ENCODE measurements at places on chromosomes 2 and 18.

- peak; percentile 73 for ATAC-seq
These were observed 54.9 kb upstream of the MAP2 start for GRCh38 chr2:209368914-209369313.

DNA sequence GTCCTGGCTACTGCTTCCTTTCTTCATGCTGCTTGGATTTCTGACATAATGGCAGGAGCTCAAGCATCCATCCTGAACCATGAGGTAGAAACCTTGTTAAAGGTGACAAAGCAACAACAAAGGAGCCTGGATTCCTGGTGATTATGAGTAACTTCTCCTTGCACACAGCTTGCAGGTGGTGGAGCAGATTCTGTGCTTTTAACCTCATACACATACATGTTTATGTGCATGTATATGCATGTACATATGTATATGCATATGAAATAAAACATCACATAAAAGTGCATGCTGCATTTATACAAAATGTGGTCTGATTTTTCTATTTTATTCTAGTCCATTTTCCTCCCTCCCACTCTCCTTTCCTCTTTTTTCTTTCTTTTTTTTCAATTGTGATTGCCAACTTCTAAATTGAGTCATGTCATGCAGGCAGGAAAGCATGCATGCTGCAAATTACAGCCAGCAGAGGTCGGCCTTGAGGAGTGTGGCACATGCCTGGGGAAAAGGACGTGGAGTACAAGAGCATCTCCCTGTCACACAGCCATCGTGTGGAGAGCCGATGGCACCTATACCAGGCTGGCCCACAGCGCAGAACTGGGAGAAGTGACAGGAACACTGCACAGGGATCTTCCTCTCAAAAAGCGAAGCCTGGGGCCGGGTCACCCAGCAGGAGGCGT lies 17.9 kb downstream of the LCT start:
- no peak for ATAC-seq

- ATAC-seq, result no peak
These were observed 8.6 kb upstream of the ME2 start for GRCh38 chr18:50870138-50870845.

DNA sequence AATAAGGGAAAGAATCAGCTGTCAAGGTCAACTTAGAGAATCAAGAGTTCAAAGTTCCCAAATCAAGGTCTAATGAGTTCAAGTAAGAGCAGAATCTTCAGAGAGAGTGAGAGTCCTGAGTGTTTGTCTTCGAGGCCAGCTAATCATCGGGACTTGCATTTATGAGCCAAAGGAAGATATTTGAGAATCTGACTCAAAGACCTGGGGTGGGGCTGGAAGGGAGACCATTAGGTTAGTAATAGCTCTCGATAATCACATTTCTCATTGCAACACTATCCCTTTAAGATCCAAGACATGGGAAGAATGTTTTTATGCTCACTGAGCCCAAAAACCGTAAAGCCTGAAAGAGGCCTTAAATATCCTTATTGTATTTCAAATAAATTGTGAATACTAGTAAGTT lies 72.0 kb upstream of the FSHR start:
- ATAC-seq, result no peak

- ATAC-seq, result no peak
These were observed 1371.5 kb upstream of the TMEFF2 start for GRCh38 chr2:193566276-193566675.

GRCh38 chr2:149827585-149828126 lies 240.1 kb upstream of the MMADHC start:
- ATAC-seq, result no peak

GRCh38 chr2:195319112-195319460 lies 337.9 kb upstream of the SLC39A10 start:
- no peak for ATAC-seq

DNA sequence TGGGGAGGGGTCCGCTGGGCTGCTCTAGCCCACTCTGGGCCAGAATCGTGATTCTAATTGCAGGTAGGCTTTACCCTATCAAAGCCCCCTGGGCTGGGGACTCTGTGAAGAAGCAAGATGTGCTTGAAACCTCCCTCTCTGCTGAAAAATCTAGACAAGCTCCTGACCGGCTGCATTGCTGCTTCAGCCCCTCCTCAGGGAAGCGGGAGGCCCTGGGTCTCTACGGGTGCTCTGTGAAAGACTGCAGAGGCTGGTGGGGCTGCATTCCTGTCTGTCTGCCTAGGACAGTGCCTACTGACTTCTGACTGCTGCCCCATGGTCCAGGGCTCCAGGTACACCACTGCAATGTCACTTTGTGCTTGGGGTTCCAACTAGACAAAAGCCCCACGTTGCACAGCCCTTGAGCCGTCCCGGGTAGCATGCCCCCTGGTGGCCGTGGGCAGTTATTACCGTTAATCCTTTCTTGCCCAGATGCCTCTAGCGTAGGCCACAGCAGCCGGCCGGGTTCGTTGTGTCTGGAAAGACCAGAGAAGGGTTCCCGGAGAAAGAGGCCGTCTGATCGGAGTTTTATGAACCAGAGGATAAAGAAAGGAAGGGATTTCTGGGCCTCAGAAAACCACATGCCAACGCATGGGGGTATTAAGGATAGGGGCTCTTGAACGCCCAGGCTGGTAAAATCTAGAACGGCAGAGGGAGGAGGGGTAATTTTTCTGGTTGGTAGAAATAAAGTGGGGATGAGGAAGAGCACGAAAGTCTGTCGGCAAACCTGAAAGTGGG lies 15.9 kb upstream of the C1QL2 start:
- ATAC-seq, result no peak

- ATAC-seq, result no peak
These were observed 61.0 kb downstream of the TBC1D8 start for GRCh38 chr2:101089942-101090799.

DNA sequence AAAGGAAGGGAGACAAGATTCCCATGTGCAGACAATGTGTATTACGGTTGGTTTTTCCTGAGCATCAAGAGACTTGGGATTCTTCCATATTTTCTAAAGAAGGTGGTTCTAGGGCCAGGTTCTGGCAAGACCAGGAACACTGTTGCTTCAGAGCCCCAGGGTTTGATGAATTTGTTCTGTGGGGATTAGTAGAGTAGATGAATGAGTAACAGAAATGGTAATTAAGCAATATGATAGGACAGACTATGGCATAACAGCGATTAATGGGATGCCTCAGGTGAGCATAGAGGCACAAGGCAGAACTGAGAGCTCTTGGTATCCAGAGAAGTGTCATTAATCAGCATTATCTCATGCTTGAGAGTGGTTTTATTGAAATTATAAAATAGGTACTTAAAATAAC lies 82.8 kb upstream of the PNPT1 start:
- no peak for ATAC-seq

DNA sequence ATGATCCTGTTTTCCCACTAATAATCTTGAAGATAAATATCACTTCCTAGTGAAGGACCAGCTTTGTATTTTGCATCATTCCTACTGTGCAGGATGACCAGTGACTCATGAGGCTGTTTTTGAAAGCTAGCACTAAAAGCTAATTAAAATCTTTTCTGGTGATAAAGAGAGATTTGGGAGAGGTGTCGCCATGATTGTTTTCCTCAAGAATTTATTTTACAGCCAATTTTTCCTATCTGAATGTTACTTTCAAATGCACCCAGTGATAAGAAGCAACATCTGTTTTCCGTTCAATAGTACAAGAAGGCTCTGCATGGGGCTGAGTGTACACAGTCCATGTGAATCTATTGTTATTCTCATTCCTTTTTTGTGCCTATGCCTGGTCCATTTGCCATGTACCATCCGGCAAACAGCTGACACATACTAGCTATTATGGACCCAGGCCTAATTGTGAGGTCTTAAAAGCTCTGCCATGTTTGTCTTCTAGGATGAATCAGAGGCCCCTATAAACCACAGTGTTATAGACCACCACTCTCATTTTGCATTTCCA lies 28.4 kb downstream of the MEIS1 start:
- no peak for ATAC-seq

- no peak for ATAC-seq
These were observed 21.7 kb downstream of the CCDC195 start for GRCh38 chr2:224694502-224694901.

DNA sequence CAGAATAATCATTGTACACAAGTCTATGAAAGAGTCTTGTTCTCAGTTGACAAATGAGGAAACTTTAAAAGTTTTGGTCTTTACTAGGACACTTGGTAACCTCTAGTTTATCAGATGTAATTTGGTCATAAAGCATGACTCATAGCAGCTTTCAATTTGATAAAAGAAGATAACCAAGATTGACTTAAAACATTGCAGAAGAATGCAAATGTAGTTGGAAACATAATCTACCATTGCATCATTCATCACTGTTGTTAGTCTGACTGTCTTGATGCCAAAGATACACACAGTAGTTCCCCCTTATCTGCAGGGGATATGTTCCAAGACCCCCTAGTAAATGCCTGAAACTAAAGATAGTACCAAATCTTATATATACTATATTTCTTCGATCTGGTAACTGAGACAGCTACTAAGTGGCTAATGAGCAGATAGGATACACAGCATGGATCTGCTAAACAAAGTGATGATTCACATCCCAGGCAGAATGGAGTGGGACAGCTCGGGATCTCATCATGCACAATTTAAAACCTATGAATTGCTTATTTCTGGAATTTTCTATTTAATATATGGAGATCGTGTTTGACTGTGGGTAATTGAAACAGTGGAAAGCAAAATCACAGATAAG lies 131.4 kb upstream of the CCDC68 start:
- ATAC-seq, result no peak

- ATAC-seq, result peak; percentile 98
These were observed at the start of gene TMEM214 for GRCh38 chr2:27032495-27033252. Gene TMEM214, plus strand, starts transcription at chr2:27032965. Its CDS starts 51 bp downstream, at chr2:27033016.

DNA sequence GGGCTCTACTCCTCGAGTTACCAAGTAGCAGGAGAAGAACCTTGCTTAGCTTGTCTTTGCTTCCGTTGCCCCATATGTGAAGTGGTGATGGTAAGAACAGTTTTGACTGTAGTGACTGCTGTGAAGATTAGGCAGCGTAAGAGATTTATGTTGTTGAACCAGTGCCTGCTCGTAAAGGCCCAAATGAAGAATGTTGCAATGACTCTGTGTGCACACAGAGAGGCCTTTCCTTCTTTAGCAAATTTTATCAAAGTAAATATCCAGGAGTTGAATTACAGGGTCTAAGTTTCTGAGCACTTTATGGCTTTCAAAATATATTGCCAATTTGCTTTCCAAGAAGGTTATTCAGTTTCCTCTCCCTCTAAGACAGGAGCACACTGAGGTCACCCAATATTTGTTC lies 14.5 kb downstream of the NTSR2 start:
- ATAC-seq, result no peak

DNA sequence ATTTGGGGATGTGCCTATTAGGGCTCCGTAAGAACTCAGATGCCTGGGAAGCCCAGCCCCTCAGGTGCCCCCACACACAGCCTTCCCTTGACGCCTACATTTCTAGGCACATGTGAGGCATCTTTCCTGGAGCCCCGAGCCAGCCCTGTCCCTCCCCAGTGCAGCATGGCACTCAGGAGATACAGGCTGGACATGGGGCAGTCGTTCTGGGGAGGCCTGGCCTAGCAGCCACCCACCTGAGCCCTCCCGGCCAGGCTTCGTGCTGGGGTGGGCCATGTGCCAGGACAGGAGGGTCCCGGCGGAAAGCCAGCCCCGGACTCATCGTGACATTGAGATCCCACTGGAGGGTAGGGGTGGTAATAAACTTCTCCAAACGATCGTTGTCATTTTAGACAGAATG lies 15.2 kb downstream of the BOK start:
- ATAC-seq, result no peak

- no peak for ATAC-seq
These were observed 79.2 kb downstream of the SLC25A12 start for GRCh38 chr2:171814883-171815282.

- ATAC-seq, result no peak
These were observed 228.9 kb downstream of the ACKR3 start for GRCh38 chr2:236798491-236798890.

DNA sequence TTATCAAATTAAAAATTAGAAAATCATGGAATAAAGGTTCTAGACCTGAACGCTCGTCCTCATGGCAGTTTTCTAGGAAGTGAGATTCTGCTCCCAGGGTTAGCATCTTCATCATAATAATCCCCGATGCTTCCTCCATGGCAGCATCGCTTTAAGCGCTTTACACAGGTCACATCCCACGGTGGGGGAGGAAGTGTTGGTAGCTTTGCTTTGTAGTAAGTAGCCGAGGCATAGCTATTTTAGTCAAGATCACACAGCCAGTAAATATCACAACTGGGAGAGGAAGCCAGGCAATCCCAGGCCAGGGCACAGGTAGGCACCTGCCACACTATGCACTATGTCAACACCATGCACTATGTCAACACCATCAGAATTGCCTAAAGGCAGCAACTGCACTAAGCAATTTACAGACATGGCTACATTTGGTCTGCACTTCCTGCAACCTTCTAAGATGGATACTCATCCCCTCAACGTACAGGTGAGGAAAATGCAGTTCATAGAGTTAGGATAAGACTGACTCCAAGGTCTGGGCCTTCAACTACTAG lies 205.5 kb downstream of the FBXO15 start:
- ATAC-seq, result no peak

DNA sequence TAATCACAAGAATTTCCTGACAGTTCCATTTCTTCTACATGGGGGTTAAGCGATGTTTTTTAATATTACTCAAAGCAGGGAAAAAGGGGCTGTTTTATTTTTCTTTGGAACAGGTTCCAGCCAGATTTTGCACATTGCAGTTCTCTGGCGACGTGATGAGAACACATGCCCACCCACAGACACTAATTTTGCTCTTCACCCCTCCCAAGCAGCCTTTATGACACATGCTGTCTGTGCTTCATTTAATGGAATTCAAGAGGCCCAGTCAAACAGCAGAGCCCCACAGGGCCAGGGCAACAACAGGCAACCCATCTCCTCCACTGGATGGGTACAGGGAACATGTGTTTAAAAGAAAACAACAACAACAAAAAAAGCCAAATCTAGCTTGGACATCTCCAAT lies 70.8 kb downstream of the SPRED2 start:
- ATAC-seq, result no peak

- no peak for ATAC-seq
These were observed 751.8 kb downstream of the TSN start for GRCh38 chr2:122507261-122507660.

DNA sequence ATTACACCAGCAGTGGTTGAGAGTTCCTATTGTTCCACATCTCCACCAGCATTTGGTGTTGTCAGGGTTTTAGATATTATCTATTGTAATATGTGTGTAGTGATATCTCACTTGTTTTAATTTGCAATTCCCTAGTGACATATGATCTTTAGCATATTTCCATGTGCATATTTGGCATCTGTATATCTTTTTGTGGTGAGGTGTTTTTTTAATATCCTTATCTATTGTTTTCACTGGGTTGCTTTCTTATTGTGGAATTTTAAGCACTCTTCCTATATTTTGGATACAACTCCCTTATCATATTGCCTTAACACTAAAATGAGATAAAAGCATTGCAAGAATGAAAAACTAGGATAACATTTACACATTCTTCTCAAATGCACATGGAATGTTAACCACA lies 453.9 kb upstream of the FSIP2 start:
- ATAC-seq, result no peak

GRCh38 chr18:9025091-9025838 lies 77.2 kb upstream of the NDUFV2 start:
- ATAC-seq, result no peak
